NCI-H2171 treated with DMSO at 0.1 percent for 48 hours (cell line): ENCODE measurements at places on chromosomes 3 and 15.

DNA sequence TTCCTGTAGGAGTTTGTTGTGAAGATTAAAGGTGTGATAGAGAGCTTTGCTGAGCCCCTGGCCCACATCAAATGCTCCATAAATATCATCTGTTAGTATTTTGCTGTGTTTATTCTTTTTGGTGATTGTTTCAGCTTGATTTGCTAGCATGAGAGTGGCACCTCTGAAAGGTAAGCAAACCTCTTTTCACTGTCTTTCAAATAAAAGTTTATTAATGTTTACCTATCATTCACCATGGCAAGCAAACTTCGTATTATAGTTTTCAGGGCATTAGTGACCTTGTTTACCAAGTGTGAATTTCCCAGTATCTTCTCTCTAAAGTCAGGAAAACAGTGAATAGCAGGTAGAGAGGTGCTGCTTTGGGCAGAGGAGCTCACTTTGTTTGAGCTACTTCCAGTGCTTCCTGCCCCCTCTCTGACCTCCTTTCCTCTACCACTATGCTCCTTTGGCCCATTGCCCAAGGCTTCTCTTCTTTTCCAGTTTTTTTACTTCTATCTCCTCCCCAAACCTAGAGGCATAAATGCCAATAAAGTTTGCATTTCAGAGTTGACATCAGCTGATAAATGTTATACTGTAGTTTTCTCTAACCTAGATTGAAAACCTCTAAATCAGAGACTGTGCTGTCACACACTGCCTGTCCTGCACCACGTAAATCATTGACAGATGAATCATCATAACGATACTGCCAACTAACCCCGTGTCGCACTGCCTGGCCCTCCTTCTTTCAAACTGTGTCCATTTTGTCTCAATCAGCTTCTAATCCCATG is 569.0 kb downstream of the TUSC7 start:
- no peak for DNase-seq

GRCh38 chr15:62847900-62848489 is 194.6 kb upstream of the TPM1 start:
- DNase-seq: peak; percentile 12

GRCh38 chr3:86995537-86995936 is 4.6 kb upstream of the VGLL3 start:
- no peak for DNase-seq

DNA sequence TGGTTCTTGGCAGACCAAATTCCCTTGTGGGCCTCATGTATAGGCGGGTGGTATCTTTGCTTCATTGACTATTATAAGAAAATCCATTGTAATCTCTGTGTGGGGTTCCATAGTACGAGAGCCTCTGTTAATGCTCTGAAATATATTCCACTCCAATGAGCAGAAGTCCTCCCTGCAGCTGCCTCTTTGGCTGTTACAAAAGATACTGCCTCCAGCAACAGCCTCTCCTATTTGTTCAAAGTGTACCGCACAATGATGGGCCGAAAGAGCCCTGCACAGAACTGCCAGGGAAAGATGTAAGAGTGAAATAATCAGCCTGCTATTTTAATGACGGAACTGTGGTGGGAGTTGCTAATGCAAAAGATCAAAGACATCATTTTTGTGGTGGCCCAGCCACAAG is 48.9 kb downstream of the GRK7 start:
- DNase-seq: peak; percentile 74

DNA sequence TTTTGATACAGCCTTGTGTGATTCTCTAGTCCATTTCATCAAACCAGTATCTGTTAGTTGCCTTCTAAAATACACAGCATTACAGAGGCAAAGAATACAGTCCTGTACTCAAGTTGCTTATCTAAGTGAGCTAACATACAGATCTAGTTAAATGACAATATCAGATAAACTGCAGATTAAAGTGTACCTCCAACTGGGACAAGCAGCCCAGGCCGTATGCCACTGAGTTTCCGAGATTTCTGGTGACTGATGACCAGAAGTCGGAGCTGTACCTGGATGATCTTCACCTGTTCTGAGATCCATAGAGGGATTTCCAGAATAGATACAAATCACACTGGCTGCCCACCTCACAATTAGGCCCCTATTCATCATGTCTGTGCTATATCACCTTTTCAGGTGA is 6.3 kb upstream of the TRIM59 start:
- peak; percentile 43 for DNase-seq

DNA sequence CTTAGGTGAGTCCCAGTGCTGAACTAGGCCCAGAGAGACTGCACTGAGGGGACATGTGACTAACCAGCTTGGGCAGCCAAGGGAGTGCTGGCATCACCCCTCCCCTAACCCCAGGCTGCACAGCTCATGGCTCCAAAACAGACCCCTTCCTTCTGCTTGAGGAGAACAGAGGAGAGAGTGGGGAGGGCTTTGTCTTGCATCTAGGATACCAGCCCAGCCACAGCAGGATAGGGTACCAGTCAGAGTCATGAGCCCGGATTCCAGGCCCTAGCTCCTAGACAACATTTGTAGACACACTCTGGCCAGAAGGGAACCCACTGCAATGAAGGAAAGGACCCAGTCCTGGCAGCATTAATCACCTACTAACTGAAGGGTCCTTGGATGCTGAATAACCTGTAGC is 49.9 kb upstream of the PLSCR4 start:
- DNase-seq: no peak

GRCh38 chr3:148914936-148915690 is 50.0 kb downstream of the CPA3 start:
- DNase-seq: no peak

DNA sequence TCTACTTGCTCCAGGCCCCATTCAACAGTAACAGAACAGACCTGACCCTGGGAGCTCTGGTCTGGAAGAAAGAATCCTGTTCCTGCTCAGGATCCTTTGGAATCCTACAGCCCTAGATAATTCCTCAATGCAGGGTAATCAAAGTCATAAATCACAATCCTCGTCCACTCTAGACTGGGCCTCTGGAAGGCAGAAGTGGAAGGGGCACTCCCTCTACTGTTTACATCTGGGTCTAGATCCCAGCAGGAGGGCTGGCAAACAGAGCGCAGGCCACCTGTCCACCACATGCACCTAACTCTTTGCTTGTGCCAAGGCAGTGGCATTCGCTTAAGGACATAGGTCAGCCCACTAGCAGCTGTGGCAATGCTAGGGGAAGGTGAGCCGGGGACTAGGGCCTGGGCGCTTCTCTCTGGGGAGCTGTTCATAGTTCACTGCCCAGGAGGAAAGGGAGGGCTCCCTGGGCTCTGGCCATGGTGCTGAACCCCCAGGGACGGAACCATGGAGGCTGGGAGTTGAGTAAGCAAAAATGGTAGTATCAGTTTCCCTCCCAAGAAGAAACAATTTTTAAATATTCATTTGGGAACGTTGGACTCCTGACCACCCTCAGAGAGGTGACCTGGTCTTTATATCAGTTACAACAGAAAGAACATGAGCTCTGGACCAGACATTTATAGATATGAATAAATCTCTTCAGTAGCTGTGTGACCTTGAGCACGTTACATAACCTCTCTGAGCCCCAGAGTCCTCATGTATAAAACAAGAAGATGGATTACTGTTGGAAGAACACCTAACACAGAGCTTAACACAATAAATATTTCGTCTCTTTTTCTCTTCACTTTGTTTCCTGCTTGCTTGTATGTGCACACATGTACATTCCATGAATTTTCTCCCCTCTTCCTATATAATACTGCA is 90.2 kb downstream of the NTRK3 start:
- DNase-seq: no peak

GRCh38 chr3:12349895-12350811 is 61.3 kb downstream of the PPARG start:
- DNase-seq: no peak
